ENCODE measurements at places on chromosomes 1 and 21. TPM values are rescaled to one million over a fixed set of nuclear protein-coding genes. Genes with fewer than 3 reads are reported as not detected.

- DNase-seq, result peak; percentile 29
Measured at GRCh38 chr1:147723691-147724323, 36.6 kb downstream of the GJA5 start.

DNA sequence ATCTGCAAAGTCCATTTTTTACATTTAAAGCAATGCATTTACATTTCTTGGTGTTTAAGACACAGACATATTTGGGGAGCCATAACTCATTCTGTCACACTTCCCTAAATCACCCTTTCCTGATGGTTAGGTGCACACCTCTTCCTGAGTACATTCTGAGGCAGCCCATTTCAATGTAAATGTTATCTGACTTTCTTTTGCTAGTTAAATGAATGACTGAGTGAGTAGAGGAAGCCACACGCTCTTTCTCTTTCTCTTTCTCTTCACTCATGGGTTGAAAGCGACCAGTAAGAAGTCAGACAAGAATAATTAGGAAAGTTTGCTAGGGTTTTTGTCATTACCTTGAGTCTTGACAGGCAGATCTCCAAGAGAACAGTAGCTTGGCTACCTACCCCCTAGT is 143.1 kb downstream of the S1PR1 start:
- DNase-seq, result no peak

DNA sequence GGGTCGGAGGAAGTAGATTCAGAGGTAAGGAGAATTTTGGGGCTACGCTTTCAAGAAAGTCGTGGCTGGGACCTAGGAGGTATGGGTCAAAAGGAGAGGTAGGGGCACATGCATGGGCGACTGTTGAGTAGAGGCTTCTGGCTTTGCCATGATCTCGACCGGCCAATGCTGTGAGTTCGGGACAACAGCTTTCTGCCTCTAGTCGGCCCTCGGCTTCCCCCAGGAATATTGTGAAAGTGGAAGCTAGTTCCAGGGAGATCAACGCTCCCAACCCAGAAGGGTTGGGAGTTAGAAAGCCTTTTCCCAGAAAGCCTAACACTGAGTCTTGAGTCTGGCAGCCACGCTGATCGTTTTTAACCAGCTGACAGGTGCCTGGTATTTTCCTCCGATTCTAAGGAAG is 69.0 kb downstream of the ZNF678 start:
- no peak for DNase-seq

DNA sequence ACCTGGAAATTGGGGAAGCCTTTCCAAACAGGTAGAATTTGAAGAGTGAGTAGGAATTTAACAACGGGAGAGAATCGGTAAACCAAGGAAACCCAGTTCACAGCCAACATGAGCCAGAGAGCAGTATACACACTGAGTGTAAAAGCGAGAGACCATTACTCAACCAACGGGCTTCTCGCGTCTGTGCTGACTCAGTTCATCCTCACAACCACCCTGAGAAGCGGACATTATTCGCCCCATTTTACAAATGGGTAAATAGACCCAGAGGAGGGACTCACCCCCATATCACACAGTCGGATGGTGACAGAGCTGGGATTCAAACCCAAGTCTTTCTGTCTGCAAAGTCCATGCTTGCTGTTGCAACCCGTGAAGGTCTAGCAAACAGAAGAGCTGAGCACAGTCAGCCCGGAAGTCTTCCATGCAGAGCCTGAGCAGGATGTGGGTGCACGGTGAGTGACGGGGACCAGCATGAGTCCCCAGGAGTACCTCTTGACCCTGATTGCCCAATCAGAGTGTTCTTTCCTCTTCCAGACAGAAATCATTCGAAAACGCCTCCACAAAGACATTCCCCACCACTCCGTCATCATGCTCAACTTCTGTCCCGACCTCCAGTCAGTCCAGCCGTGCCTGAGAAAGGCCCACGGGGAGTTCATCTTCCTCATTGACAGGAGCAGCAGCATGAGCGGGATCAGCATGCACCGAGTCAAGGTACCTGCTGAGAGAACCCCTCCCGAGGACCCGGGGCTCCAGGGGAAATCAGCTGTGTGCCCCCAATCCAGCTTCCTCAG is 32.3 kb downstream of the VWA5B1 start:
- no peak for DNase-seq

Gene GUCA2A
- total RNA-seq, result not detected

Gene TSACC
- not detected for total RNA-seq

Measured in uterus (tissue), 4 donors.